ENCODE measurements at places on chromosomes 6 and 20.
A peak's percentile ranks its signal among the peaks of the same experiment; 100 is the strongest.

DNA sequence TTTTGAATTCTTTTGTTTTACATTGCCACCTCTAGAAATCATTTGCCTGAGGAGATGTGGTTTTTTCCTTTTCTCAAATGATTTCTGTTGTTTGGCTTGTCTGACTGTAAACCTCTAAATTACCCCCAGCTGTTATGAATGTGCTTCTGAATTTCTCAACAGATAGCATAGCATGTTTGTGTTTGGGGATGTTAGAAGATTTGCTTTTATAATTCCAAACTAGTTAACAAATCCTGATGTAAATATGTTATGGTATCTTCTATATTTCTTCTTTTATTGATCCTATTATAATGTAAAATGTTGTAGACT lies 31.6 kb upstream of the EZR start:
- peak; percentile 78 for DNase-seq

- DNase-seq: peak; percentile 16
Observed at GRCh38 chr20:41118632-41119031, 18.7 kb upstream of the PLCG1 start.

- DNase-seq: no peak
Observed at GRCh38 chr6:161074496-161075121, 83.0 kb downstream of the MAP3K4 start.

DNA sequence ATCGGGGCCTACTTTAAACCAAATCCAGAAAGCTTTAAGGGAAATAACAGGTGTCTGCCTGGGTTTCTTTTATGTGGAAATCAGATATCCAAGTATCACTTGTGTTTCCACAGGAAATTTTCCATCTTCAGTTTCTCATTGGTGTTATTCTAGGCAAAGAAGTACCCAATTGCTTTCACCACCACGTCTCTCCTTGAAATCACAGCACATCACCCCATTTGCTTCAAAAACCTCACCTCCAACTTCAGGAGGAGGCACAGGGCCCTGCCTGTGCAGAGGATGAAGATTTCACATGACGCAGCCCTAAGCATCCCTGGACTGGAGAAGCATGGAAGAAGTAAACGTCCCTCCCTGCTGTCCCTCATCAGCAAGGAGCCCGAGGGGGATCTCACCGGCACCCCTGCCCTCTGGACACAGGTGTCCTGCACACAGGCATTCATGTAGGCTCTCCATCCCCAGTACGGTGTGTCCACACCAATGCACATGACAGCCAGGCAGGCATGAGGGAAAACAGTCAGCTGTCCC lies 182.3 kb downstream of the TBXT start:
- DNase-seq: no peak

GRCh38 chr6:78523622-78524021 lies 343.7 kb upstream of the IRAK1BP1 start:
- no peak for DNase-seq

GRCh38 chr6:37724530-37725220 lies 27.0 kb upstream of the MDGA1 start:
- DNase-seq: no peak

GRCh38 chr6:151493161-151493803 lies 535 bp upstream of the CCDC170 start:
- peak; percentile 55 for DNase-seq

DNA sequence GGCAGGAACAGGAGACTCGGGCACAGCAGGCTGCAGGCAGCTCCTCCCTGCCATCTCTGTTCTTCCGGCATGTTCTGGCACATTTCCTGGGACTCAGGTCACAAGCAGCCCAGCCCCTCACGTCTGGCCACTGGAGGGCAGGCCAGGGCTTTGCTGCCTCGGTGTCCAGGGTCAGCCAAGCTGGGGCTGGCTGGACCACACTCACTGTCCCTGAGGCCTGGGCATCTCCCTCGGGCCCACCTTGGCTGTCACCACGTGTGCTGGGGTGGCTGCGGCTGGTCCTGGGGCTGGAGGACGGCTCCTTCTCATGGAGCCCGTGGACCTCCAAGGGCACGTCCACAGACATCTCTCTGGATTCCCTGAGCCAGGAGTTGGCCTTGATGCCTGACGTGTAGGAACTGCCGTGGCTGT lies 18.5 kb downstream of the FRMD1 start:
- peak; percentile 67 for DNase-seq

- no peak for DNase-seq
Observed at GRCh38 chr20:31527266-31527665, 13.0 kb downstream of the HM13 start.

GRCh38 chr6:111992851-111993250 lies 61.1 kb upstream of the CCN6 start:
- DNase-seq: peak; percentile 36

- peak; percentile 6 for DNase-seq
Observed at GRCh38 chr20:5482791-5483190, 166.0 kb upstream of the PROKR2 start.

DNA sequence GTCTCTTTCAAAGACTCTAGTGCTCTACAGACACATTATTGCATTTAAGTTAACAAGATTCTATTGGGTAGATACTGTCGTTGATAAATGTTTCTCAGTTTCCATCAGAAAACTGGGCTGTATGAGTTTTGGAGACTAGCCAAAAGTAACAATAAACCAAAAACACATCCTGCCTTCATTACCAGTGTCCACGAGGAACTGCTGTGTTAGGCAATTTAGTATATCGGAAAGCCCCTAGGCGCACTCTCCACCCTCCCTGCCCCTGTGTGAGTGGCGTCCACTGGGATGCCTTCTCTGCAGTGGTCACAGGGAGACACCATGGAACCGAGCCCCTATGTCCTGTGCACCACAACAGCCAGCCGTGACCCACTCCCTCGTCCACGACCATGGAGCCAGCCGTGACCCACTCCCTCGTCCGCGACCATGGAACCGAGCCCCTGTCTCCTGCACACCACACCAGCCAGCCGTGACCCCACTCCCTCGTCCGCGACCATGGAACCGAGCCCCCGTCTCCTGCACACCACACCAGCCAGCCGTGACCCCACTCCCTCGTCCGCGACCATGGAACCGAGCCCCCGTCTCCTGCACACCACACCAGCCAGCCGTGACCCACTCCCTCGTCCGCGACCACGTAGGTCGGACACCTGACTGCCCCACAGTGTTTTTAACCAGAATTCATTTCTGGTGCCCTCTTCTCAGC lies 35.3 kb downstream of the DLL1 start:
- no peak for DNase-seq

GRCh38 chr6:125252891-125253290 lies 48.9 kb downstream of the HDDC2 start:
- no peak for DNase-seq

- peak; percentile 17 for DNase-seq
Observed at GRCh38 chr20:33532753-33533459, 43.0 kb downstream of the CBFA2T2 start.

DNA sequence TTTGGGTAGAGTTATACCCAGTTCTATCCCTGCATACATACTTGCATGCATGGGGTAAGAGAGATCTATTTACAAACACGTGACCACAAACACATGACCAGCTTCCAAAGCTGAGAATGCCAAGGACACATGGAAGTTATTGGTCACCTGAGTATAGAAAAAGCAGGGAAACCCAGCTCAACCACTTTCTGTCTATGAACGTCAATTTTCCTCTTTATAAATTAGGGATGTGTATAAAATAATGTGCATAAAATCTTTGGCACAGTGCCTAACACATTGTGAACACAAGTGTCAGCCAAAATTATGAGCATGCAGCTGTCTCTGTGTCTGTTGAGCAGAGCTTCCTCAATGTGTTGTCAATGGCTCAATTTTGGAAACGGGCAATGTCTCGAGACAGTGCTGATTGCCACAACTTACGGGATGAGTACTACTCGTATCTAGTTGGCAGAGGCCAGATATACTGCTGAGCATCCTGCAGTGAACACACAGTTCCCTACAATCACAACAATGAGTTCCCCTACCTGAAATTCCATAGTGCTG lies 44.9 kb downstream of the TPD52L1 start:
- DNase-seq: no peak

DNA sequence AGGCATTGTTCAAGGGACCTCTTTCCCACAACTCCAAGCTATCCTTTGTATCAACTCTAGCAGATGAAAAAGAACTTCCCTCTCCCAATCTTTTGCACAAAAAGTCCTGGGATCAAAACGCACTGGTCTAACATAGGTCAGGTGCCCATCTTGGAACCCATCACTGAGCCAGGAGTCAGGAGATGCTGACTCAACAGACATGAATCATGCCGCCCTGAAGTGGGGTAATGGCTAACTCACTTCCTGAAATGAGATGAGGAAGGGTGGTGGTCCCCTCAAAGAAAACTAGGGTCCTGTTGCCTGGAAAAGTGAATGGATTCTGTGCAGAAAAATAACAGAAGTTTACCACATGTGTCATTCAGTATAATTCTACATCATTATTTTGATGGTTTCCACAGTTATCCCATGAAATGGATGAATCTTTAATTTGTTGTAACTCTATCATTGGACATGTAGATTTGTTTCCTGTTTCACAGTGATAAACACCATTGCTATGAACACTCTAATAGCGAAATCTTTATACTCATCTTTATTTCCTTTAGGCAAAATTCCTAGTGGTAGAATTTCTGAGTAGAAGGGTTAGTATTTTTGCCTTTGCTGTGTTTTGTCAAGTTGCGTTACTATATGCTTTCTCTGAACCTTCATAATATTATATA lies 151.3 kb downstream of the SLC16A10 start:
- peak; percentile 61 for DNase-seq

GRCh38 chr20:14715400-14715799 lies 378.0 kb upstream of the FLRT3 start:
- no peak for DNase-seq

- peak; percentile 97 for DNase-seq
Observed at GRCh38 chr20:19735446-19735845, 22.6 kb upstream of the RIN2 start.

- DNase-seq: no peak
Observed at GRCh38 chr20:37395410-37395797, 49.5 kb downstream of the SRC start.

- DNase-seq: peak; percentile 97
Observed at GRCh38 chr6:139539852-139540251, 165.4 kb upstream of the CITED2 start.

DNA sequence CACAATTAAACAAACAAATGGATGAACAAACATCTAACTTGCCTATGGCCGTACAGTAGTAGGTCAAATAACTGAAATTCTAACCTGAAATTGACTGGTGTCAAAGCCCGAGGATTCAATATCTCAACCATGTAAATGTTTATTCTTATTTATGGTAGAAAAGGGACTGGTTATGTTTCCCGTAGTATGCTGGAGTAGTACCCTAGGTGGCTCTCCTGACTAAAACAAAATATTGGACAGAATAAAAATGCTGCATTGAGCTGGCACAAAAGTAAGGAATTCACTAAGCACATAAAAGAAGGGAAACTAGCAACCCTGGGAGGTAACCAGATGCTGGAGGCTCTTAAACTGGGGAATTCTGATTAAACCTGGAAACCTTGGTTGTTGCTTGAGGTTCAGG lies 117.1 kb upstream of the PREP start:
- no peak for DNase-seq

Measured in GM23248 (cell line).